ENCODE measurements at places on chromosomes 12 and 14.

- DNase-seq, result no peak
Observed at GRCh38 chr14:63939006-63939270, 86.1 kb downstream of the SYNE2 start.

- no peak for DNase-seq
Observed at GRCh38 chr14:22883173-22883976, at the start of gene REM2. Gene REM2, plus strand, starts transcription at chr14:22883222. Its CDS starts 66 bp downstream, at chr14:22883288.

DNA sequence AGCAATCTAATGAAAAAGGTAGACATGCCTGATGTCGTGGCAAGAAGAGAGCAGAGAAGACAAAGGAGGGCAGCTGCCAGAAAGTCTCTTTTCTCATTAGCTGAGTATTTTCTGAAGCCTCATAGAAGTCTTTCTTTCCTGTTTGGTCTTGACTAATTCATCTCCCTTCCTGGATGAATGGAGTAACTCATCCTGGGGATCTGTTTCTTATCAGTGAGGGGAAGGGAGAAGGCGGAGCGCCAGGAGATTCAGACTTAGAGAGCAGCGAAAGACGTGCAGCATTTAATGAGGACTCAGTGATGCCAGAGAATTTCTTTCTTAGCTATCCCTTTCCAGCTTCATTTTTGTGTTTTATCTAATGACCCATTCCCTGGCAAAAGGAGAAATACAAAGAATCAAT is 89.4 kb downstream of the SLC15A4 start:
- DNase-seq, result no peak

- DNase-seq, result no peak
Observed at GRCh38 chr12:100799770-100800169, 5.2 kb downstream of the ANO4 start.

- peak; percentile 91 for DNase-seq
Observed at GRCh38 chr12:49623142-49623904, at the start of gene PRPF40B. Gene PRPF40B, plus strand, starts transcription at chr12:49623561. Its CDS starts 30 bp downstream, at chr12:49623591.

DNA sequence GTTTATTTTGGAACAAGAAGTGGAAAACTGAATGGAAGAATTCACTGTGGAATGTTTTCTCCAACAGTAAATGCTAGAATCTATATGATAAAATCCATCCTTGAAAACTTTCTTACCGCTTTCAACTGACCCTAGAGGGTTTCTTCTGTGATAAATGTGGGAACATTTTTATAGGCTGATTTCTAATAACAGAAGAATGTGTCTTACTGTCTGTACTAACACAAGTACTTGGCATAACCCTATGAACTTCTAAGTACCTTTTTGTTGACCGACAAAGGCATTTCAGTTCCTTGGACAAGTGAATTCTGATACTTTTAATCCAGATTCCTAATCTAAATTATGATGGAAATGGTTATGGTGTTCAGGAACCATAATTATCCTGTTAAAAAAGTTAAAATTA is 1109.7 kb upstream of the FLRT2 start:
- no peak for DNase-seq

DNA sequence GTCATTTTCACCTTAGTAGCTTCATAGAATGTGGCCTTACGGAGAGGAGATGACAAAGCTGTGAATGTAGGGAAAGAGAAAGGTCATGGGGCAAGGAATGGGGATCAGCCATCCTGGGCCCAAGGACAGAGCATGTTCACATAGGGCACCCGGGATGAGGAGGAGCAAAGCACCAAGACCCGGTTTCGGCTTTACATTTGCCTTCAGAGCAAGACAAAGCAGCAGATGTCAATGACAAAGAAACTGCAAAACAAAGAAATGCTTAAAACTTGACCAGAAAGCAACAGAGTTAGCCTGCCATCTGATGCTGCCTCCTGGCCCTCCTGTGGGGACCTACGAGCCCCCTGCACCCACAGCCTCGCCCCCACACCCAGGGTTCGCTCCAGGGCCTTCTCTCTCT is 249.2 kb downstream of the SLC41A2 start:
- DNase-seq, result no peak

- DNase-seq, result no peak
Observed at GRCh38 chr12:45934956-45935355, 55.4 kb downstream of the SCAF11 start.

GRCh38 chr14:85535321-85535720 is 5.4 kb downstream of the FLRT2 start:
- no peak for DNase-seq

GRCh38 chr14:37658156-37658555 is 62.7 kb downstream of the TTC6 start:
- DNase-seq, result no peak

- DNase-seq, result no peak
Observed at GRCh38 chr12:6758506-6759095, 5.7 kb upstream of the MLF2 start.

GRCh38 chr14:69870613-69871012 is 8.6 kb upstream of the SMOC1 start:
- DNase-seq, result no peak

DNA sequence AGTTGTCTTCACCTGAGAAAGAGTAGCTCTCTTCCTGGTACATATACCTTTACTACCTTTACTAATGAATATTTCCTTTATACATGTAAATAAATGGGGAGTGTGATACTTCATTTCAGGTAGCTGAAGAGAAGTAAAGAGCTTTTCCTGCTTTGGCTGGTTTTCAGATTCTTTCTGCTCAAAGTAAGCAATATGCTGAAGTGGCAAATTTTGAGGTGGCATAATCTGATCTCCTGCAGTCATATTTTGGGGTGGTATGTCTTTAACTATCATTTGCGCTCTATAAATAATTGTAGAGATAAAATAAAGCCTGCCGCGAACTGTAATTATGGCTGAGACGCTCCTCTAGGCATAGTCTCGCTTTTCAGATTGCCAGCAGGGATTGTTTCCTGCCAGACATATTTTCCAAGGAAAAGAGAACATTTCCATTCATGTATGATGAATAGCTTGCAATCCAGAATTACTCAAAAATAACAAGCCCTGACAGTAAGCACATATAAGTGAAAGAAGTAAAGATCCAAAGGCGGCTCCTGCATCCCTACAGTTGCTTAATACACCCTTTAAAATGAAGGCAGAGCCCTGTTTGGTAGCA is 200.7 kb downstream of the C12orf50 start:
- DNase-seq, result no peak

GRCh38 chr14:20782280-20782890 is 1.3 kb downstream of the RNASE6 start:
- peak; percentile 15 for DNase-seq

- DNase-seq, result peak; percentile 49
Observed at GRCh38 chr12:113061061-113061694, 4.6 kb downstream of the DTX1 start.

- no peak for DNase-seq
Observed at GRCh38 chr12:93760275-93760875, 83.2 kb downstream of the CRADD start.

GRCh38 chr12:96486751-96487613 is 2.4 kb upstream of the CFAP54 start:
- DNase-seq, result no peak

Measured in NAMALWA (cell line).